ENCODE measurements at places on chromosomes 11 and 22. TPM values are rescaled to one million over a fixed set of nuclear protein-coding genes. Genes with fewer than 3 reads are reported as not detected.
A peak's percentile ranks its signal among the peaks of the same experiment; 100 is the strongest.

DNA sequence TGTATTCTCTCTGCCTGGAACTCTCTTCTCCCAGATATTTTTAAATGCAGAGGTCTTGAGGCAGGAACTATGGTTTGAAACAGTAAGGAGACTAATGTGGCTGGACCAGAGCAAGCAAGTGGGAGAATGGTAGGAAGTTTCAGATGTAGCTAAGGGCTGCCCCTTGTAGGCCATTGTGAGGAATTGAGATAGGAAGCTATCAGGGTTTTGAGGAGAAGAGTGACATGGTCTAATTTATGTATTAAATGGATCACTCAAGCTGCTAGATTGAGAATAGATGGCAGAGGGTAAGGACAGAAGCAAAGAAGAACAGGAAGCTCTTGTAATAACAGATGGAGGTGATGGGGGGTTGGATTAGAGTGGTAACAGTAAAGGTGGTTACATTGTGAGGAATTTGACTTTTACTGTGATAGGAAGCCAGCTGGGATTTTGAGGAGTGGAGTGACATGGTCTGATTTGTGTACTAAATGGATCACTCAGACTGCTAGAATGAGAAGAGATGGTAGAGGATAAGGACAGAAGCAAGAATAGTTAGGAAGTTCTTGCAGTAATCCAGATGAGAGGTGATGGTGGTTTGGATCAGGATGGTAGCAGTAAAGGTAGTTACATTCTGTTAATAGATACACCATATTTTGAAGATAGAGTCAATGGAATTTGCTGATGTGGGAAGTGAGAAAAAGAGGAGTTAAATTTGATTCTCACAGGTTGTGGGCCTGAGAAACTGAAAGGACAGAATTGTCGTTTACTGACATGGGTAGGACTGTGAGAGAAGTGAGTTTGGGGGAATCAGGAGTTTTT lies 63.0 kb downstream of the HIPK3 start:
- no peak for DNase-seq
- H3K4me3 ChIP-seq: no peak overlapping the region
- H3K27ac ChIP-seq: no peak overlapping the region
- 0 out of 2 replicates have a peak, but pooled peaks cover 5% of the 10 kb centered on the region for H3K36me3 ChIP-seq
- no peaks in the 10 kb centered on the region for H3K4me1 ChIP-seq

DNA sequence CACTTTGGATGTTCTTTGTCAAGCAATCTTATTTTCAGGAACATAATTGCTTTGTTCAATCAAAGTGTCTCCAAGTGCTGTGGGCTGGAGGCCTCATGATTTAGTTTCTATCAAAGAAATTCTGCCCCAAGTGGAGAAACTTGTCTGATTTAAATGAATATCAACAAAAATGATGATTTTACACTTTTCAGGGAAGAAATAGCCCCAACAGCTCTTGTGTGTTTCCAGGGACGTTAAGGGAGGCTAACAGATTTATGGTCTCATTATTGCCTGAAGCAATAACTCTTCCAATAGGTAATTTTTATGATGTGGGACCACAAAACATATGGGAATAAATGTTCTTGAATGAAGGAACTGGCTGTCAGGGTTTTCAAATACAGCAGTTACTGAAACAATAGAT lies 699.1 kb downstream of the FAM181B start:
- H3K36me3 ChIP-seq: no peaks in the 10 kb centered on the region
- H3K27me3 ChIP-seq: no peaks in the 10 kb centered on the region
- no peak overlapping the region for H3K4me3 ChIP-seq
- H3K27ac ChIP-seq: no peak overlapping the region
- H3K4me1 ChIP-seq: no peaks in the 10 kb centered on the region

DNA sequence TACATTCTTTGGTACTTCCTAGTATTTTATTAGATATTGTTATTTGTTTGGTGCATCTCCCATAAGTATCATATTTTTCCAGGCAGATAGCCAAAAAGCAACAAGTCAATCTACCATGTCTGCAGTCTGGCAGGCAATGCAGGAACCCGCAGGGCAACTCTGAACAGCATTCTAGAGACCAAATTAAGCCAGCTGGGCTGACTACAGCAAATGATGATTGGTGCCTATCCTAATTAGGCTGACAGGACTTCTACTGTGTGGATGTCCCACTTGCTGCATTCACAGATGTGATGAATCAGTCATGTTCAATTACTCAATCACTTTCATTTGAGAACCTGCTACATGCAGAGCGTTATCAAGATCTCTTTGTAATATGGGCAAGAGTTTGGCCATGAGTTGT lies 40.3 kb upstream of the AMOTL1 start:
- no peak for DNase-seq
- no peak overlapping the region for H3K27ac ChIP-seq
- peaks cover 57% of the 10 kb centered on the region for H3K4me1 ChIP-seq
- no peaks in the 10 kb centered on the region for H3K36me3 ChIP-seq
- H3K4me3 ChIP-seq: no peak overlapping the region

DNA sequence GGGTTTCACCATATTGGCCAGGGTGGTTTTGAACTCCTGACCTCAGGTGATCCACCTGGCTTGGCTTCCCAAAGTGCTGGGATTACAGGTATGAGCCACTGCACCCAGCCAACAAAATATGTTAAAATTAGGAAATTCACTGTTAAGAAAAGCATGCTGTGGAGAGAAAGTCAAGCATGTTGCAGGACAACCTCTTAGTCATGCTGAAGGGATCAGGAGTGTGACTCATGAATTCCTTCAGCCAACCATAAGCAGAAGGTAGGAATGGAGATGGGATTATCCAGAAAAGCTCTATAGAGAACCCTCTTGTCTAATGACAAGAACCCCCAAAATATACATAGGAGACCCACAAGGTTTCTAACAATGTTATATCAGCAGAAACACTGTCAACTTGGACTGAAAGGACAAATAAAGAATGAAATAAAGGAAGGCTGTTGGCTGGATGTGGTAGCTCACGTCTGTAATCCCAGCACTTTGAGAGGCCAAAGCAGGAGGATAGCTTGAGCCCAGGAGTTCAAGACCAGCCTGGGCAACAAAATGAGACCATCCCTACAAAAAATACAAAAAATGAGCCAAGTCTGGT lies 16.0 kb downstream of the MRTFA start:
- no peak overlapping the region for H3K4me3 ChIP-seq
- peaks cover 5% of the 10 kb centered on the region for H3K4me1 ChIP-seq
- H3K27ac ChIP-seq: peak overlapping the region; percentile 44
- no peaks in the 10 kb centered on the region for H3K27me3 ChIP-seq
- no peak for DNase-seq

GRCh38 chr22:29503811-29504372 lies 23.9 kb downstream of the NEFH start:
- no peak for DNase-seq
- no peaks in the 10 kb centered on the region for H3K27me3 ChIP-seq
- H3K27ac ChIP-seq: no peak overlapping the region
- no peaks in the 10 kb centered on the region for H3K36me3 ChIP-seq
- H3K4me1 ChIP-seq: no peaks in the 10 kb centered on the region

- no peaks in the 10 kb centered on the region for H3K27me3 ChIP-seq
- 0 out of 2 replicates have a peak, but pooled peaks cover 3% of the 10 kb centered on the region for H3K36me3 ChIP-seq
- no peak overlapping the region for H3K27ac ChIP-seq
- peak overlapping the region; percentile 90 for H3K4me3 ChIP-seq
- H3K4me1 ChIP-seq: peaks cover 19% of the 10 kb centered on the region
- DNase-seq: no peak
Measured at GRCh38 chr22:31160328-31160978, 471 bp downstream of the RNF185 start.

Gene RSF1
- 124 TPM for total RNA-seq

Measured in PC-9 (cell line).